PC-3 (cell line): ENCODE measurements at places on chromosomes 2 and 18.

- H3K27me3 ChIP-seq = no peaks in the 10 kb centered on the region
- no peaks in the 10 kb centered on the region for H3K36me3 ChIP-seq
- DNase-seq = peak; percentile 63
- no peak overlapping the region for H3K4me3 ChIP-seq
- H3K4me1 ChIP-seq = peaks cover 15% of the 10 kb centered on the region
Observed at GRCh38 chr2:168574856-168575630, 119.0 kb downstream of the CERS6 start.

DNA sequence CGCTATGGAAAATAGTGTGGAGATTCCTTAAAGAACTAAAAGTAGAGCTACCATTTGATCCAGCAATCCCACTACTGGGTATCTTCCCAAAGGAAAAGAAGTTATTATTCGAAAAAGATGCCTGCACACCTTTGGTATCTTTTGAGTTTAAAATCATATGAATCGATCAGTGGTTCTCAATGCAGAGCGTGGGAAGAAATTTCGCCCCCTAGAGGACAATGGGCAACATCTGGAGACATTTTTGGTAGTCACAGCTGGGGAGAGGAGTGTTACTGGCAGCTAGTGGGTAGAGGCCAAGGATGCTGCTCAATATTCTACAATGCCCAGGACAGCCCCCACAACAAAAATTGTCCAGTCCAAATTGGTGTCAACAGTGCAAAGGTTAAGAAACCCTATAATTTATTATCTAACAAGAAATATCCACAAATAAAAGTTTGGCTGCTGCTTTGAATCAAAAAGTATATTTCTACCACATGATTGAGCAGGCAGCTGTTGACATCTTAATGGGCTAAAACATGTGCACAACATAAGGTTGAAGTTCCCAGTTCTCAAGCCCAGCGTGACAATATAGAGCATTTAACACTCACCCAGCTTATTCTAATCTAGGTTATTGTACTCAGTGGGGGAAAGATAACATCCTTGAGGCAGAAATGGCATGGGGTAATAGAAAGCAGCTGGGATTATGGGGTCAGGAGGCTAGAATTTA lies 425.7 kb downstream of the LRATD1 start:
- no peak overlapping the region for H3K4me3 ChIP-seq
- H3K27me3 ChIP-seq = no peaks in the 10 kb centered on the region
- H3K36me3 ChIP-seq = no peaks in the 10 kb centered on the region
- DNase-seq = peak; percentile 39
- peaks cover 9% of the 10 kb centered on the region for H3K4me1 ChIP-seq

DNA sequence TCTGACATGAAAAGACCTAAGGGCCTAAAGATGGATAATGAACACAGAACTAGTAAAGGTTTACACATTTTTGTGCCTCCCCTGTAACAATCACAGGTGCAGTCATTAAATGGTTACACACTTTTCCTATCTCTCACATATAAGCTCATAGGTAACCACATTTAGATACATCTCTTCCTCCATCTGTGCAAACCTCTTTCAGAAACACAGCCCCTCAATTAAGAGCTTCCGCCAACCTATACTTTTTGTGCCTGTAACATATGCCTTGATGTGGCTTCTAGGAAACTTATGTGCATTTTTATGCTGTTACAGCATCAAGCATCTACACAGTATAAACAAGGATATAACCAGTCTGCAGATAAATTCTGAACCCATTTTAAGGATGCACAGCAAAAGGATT lies 643.3 kb downstream of the BCL11A start:
- no peak for DNase-seq
- H3K4me3 ChIP-seq = no peak overlapping the region

DNA sequence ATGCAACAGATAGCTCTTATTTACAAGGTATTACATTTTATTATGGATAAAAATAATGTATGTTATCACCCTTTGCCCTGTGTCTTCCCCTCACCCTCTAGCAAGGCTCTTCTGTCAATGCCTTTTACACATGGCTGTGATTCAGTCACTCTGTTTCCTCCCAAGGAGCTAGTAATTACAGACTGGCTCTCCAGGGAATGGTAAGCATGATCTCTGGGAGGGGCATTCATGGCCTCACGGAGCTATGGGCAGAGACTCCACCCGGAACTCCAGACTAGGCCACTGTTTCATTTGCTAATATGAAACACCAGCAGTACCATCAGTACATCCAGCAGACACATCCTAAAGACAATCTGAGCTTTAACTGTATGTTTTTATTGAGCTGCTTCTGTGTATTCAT lies 410.9 kb upstream of the CYRIA start:
- no peaks in the 10 kb centered on the region for H3K27me3 ChIP-seq
- no peak overlapping the region for H3K4me3 ChIP-seq
- H3K4me1 ChIP-seq = no peaks in the 10 kb centered on the region
- no peak overlapping the region for H3K27ac ChIP-seq

DNA sequence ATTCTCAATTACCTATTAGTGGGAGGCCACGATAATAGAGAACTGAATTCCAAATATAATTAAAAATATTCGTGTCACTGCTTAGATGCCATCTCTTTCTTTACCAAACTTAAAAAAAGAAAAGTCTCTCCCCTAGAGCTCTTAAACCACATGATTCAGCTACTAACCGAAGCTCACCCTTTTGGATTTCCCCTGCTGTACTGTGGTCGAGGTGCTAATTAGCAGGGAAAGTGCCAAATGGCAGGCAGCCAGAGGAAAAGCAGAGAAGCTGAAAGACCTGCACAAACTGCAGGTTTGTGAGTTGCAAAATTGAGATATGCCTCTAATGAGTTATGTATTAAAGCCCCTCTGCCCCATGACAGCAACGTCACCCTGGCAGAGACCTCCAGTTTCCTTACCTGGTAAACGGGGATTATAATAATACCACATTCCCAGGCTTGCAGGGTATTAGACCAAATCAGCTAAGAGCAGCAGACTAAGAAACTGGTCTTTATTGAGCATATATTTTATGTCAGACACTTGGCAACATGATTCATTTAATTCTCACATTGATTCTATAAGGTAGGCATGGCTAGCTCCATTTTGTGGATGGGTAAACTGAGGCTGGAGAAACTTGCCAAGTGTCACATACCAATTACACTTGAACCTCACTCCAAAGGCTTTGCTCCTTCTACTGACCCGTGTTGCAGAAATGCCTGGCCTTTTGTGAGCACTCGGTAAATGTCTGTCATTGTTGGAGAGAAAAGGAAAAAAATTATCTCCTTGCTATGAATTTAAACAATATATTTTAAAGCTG lies 259.7 kb downstream of the LPIN1 start:
- no peak overlapping the region for H3K27ac ChIP-seq
- no peak for DNase-seq
- no peak overlapping the region for H3K4me3 ChIP-seq
- no peaks in the 10 kb centered on the region for H3K27me3 ChIP-seq

GRCh38 chr18:23231340-23232021 lies 96.2 kb downstream of the CABLES1 start:
- H3K4me1 ChIP-seq = peaks cover 38% of the 10 kb centered on the region
- no peaks in the 10 kb centered on the region for H3K36me3 ChIP-seq
- no peaks in the 10 kb centered on the region for H3K27me3 ChIP-seq
- no peak overlapping the region for H3K4me3 ChIP-seq
- peak; percentile 92 for DNase-seq
- peak overlapping the region; percentile 79 for H3K27ac ChIP-seq

DNA sequence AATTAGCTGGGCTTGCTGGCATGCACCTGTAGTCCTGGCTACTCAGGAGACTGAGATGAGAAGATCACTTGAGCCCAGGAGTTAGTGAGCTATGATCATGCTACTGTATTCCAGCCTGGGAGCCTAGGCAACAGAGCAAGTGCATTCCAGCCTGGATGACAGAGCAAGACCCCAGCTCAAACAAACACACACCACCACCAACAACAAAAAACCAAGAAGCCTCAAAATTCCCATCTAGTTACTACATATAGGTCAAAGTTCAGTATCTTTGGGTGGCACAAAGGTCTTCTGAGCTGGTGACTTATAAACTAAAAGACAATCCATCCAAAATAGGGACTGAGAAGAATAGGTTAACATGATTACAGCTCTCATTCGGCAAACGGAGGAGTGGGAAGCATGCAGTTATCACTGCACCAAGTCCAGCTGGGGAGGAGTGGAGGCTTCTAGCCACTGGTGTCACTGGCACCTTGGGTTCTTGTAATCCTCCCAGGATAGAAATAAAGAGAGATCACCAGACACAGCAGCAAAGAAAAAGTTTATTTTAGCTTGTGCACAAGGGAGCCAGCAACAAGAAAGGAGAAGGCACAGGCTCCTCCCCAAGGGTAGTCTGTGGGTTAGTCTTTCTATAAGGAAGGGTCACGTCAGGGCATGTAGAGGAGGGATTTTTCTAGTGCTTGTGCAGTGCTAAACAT lies 57.4 kb downstream of the SH2D6 start:
- H3K4me1 ChIP-seq = peaks cover 10% of the 10 kb centered on the region
- DNase-seq = no peak
- H3K27me3 ChIP-seq = no peaks in the 10 kb centered on the region
- H3K36me3 ChIP-seq = no peaks in the 10 kb centered on the region

DNA sequence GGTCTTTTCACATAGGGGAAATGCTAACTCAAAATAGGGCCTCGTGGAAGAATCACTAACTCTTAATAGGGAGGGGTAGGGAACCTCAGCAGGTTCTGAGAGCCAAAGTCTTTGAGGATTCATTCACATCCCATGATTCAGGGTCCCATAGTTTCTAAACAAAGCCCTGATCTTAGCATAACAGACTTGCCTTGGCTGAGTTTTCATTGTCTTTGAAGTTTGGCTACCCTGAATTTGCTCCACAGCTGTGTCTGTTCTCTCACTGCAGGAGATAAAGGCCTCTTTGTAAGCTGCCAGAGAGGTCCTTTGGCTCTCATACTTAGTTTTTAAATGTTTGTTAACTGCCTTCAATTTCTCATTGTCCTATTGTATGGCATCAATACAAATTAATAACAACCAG lies 54.5 kb downstream of the ZDBF2 start:
- no peaks in the 10 kb centered on the region for H3K4me1 ChIP-seq
- H3K27ac ChIP-seq = no peak overlapping the region
- peaks cover 11% of the 10 kb centered on the region for H3K27me3 ChIP-seq

- peaks cover 7% of the 10 kb centered on the region for H3K4me1 ChIP-seq
- no peak for DNase-seq
- H3K4me3 ChIP-seq = no peak overlapping the region
- no peaks in the 10 kb centered on the region for H3K27me3 ChIP-seq
Observed at GRCh38 chr2:213016984-213017351, 134.4 kb downstream of the IKZF2 start.
